ENCODE measurements at places on chromosomes 7 and 10.

DNA sequence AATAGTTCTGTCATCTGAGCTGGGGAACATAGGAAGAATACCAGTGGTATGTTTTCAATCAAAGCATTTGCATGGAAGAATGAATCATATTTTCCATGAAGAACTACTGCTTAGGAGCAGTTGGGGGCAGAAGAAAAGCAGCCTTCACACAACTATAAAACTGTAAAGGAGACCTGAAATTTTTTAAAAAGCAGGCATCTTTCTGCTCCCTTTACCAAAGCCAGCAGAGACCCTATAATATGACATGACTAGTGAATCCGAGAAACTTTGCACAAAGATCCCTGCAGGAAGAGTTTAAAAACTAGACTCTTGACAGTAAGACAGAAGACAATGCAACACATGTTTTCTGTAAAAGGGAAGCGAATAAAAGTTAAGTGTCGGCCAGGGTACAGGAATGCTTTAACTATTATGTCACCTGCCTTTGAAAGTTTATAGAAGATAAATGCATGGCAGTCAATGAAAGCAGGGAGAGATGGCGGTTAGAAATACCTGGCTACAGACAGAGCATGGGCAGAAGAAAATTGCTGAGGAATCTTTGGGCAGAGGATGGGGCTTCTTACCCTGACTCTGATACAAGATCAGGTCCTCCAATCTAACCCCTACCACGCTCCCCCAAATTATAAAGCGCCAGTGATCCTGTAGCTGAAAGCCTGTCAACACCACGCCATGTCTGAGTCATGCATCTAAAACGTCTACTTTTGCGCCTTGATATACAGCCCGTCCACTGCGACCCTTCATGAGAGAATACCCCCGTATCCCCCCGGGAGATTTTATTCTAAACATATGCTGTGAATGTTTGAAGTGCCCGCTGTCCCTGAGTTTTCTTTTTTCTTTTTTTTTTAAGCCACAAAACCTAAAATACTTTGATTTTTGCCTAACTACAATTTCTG, 93.1 kb downstream of the GLI3 start:
- DNase-seq = no peak

GRCh38 chr10:95208702-95209391, 14.8 kb downstream of the ACSM6 start:
- DNase-seq = no peak

DNA sequence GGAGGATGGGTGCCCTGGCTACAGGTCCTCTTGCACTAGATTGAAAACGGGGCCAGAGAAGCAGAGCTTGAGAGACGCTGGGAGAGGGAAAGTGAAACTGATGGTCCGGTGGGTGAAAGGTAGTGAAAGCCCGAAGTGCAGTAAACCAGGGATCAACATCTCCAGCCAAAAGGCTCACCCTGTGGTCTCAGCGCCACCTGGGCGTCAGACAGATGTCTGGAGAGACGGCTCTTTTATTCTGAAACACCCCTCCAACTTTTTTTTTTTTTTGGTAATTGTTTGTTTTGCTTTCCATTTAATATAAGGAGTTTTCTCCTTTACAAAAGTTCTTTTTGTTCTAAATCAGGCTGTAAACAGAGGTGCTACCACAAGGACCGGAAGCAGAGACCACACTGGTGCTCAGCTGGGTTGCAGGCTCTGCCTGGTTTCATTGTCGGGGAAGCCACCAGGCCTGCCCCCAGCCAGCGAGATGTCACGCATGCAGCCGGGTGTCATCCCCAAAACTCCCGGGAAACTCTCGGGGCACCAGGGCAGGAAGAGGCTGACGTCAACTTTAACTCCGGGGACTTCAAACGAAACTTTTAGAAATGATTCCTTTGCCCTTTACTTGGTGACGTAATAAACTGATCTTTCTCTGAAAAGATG, 11.2 kb downstream of the IL2RA start:
- no peak for DNase-seq

GRCh38 chr10:26385443-26385842, 52.7 kb upstream of the APBB1IP start:
- DNase-seq = no peak

DNA sequence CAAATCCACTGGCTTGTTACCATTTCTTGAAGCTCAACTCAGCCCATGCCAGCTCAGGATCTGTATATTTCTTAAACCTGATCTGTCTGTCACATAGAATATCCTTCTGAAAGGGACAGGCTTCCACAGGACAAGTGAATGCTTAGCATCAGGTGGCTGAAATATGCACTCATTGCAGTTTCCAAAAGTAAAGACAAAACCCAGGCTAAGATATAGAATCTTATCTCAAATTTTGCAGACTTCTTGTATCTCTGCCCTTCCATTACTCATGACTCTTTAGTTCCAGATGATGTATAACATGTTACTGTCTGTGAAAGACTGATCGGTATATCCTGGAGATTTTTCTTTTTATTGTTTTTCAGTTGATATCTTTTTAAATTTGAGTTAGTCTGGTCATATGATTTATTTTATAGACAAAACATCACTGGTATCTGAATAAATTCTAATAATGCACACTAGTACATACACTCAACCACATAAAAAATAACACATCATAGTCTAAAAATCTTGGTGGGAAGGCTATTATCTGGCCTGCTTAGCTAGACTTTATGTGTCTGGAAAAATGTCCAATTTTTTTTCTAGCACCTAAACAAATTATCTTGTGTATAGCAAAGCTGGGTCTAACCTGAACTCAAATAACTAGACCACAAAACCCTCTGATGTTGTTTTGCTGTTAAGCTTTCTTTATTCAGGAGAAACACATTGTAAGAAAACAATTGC, 182.6 kb downstream of the ADAM12 start:
- DNase-seq = no peak

DNA sequence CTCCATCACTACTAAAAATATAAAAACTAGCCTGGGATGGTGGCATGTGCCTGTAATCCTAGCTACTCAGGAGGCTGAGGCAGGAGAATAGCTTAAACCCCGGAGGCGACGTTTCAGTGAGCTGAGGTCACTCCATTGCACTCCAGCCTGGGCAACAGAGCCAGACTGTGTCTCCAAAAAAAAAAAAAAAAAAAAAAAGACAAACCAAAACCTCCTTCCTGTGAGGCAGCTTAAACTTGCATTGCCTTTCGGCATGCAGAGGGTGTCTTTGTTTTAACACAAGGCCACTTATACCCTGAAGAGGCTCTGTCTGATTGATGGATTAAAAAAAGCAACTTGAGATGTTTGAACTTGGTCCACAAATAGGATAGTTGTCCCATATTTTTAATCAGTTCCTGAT, 128.4 kb upstream of the RSU1 start:
- no peak for DNase-seq

- no peak for DNase-seq
These were observed 8.3 kb downstream of the ARMC10 start for GRCh38 chr7:103083210-103083609.

GRCh38 chr10:76089556-76090180, 658.2 kb downstream of the LRMDA start:
- DNase-seq = no peak

DNA sequence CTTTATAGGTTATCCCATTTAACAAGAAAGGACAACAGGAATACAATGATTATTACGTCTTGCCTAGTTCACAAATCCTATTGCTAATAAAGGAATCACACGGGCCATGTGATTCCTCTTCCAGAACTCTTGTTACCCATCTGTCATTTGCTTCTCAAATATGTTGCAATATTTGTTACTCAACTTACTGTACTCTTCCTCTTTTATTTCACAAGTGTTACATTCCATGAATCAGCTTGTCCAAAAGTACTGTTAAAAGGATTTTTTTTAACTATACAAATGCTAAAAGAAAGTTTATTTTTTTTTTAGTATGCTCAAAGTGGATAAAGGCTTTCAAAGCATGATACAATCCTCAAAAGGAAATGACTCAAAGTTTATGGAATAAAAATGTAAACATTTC, 3.9 kb upstream of the CD36 start:
- no peak for DNase-seq

DNA sequence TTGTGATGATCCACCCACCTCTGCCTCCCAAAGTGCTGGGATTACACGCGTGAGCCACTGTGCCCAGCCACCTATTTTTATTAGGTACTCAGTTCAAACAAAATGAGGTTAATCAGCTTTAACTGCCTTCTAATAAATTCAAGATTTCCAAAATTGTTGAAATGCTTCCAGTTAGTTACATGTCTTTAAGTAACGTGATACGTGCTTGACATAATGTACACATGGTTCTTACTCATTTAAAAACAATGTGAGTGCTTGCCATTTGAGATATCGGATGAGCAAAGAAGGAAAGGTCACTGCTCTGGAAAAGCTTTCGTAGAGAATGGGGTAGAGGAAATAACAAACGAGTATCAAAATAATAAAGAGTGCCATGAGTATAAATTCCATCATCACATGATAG, 83.6 kb downstream of the KMT2E start:
- DNase-seq = no peak

DNA sequence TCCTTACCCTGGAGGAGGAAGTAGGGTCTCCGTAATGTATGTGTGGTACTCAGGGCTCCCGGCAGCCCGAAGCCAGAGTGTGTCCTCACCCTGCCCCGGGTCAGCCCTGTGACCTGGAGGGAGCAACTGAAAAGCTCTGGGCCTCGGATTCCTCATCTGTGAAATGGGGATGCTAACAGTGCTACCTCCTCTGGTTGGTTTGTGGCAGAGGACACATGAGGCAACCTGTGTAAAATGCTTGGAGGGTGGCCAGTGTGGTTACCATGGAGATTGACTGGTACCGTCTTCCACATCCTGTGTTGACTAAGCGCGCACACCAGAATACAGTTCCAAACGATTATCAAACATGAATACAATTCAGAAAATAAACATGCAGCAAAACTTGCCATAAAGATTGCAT, 163.8 kb upstream of the KLF6 start:
- no peak for DNase-seq

DNA sequence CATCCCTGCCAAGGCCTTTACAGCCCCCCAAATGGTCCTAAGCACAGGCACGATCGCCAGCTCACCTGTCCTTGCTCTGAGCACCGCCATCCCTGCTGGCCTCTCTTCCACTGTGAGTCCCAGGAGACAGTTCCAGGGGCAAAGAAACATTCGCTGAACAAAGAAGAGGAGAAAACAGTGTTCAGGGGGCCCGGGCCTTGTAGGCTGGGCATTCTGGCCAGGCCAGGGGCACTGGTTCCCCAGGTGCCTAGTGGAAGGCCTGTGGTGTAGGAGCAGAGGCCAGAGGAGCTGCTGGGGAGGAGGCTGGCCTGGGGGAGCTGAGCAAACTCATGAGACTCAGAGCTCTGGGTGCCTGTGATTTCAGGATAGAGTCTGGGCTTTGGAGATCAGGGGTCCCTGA, 22.6 kb downstream of the AQP1 start:
- no peak for DNase-seq

- no peak for DNase-seq
These were observed 23.7 kb upstream of the CAMK2B start for GRCh38 chr7:44348851-44349781.

DNA sequence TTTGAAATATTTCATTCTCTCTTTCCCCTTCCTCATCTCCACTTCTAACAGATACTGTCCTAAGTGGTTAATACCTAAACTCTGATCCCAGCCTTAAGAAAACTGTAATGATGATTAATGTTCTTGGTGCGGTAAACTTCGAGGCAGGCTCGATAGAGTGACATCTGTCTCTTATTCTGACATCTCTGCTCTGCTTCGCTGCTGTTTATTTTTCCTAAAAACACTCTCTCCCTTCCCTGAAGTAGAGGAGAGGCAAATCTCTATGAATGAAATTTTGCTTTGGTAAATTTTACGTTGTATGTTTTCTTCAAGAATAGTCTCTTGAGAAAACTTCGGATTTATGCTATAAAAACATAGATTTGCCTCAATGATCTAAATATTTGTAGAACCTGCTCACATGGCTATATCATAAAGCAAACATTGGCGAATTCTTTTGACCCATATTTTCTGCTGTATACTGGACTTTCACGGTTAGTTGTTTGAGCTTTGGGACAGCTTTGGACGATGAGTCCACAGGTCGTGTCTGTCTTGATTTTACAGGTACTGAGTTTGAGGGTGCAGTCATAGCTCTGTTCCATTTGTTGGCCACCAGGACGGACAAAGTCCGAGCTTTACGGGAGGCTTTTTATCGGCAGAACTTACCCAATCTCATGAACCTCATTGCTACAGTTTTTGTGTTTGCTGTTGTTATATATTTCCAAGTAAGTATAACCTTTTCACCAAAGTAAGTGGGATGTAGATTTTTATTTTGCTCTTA, 27.1 kb downstream of the SEC61A2 start:
- DNase-seq = no peak

DNA sequence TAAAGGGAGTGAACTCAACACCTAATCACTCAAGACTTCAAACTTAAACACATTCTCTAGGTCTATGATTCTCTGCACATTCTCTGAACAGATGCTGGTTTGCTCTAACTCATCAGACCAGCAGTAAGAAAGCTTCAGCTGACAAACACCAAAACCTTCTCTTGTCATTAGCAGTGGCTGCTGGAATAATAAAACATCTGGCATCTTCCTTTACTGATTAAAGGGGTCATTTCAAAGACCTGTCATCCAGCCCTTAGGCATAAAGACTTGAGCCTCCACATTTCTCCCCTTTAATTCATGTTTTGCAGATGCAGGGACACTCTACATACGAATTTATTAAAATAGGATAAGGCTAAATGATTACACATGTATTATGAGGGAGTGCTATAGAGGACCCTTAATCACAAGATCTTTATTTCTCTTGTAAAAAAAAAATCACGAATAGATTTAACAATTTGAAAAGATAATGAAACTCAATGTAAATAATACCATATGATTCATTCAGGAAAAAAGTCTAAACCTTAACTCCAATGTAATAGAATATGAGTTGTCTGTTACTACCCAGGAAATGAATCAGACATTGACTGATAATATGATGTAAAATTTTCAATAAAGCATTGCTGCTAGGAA, 152.4 kb upstream of the GNAI1 start:
- DNase-seq = no peak

DNA sequence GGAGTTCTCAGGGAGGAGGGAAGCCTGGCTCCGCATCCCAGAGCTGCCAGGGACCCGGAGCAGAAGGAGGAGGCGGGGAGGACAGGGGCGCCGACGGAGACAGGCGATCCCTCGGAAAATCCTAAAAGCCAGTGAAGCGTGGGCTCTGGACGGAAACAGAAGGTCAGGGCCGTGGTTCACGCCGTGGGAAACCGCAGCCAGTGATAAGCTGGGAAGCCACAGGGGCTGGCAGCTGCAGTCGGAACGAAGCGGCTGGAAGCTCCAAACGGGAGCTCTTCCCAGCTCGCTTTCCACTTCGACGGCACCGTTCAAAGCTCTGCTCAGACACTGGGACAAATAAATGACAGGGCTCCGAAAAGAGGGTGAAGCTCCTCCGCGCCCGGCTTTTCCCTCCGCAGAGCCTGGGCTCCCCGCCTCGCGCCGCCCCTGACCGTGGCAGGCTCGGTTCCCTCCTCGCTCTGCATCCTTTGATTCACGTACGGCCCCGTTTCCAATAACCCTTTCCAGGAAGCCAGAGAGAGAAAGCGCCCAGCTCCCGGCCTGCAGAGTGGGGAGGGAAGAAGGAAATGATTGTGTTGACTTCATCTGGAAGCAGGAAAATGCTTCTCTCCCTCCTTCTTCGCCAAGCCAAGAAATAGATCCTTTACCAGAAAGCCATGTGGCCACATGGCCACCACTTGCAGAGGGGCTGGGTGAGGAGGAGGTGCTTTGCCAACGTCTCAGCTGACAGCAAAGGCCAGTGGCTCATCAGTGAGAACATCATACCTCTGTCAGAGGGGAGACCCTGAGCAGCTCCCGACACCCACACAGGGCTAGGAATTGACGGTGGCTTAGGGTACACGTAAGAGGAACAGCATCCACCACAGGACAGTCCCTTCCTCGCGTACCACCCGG, 57.4 kb downstream of the ADRB1 start:
- DNase-seq = peak; percentile 8

All from NCI-H1105 treated with DMSO at 0.1 percent for 48 hours (cell line).